ENCODE measurements at places on chromosomes 16 and 17.

DNA sequence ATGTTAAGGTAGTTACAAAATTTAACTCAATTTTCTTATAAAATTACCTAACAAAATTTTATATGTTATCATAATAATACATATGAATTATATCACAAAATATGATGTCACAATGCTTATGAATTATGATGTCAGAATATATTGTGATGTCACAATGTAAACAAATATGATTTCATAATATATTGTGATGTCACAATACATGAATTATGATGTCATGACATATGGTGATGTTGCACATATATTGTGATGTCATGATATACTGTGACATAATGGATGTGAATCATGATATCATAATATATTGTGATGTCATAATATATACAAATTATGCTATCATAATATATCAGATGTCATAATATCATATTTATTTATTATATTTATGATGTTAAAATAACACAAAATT lies 1879.9 kb downstream of the TP53TG3F start:
- no peak for DNase-seq

- DNase-seq, result no peak
Observed at GRCh38 chr16:16871196-16871595, 492.3 kb downstream of the NPIPA7 start.

DNA sequence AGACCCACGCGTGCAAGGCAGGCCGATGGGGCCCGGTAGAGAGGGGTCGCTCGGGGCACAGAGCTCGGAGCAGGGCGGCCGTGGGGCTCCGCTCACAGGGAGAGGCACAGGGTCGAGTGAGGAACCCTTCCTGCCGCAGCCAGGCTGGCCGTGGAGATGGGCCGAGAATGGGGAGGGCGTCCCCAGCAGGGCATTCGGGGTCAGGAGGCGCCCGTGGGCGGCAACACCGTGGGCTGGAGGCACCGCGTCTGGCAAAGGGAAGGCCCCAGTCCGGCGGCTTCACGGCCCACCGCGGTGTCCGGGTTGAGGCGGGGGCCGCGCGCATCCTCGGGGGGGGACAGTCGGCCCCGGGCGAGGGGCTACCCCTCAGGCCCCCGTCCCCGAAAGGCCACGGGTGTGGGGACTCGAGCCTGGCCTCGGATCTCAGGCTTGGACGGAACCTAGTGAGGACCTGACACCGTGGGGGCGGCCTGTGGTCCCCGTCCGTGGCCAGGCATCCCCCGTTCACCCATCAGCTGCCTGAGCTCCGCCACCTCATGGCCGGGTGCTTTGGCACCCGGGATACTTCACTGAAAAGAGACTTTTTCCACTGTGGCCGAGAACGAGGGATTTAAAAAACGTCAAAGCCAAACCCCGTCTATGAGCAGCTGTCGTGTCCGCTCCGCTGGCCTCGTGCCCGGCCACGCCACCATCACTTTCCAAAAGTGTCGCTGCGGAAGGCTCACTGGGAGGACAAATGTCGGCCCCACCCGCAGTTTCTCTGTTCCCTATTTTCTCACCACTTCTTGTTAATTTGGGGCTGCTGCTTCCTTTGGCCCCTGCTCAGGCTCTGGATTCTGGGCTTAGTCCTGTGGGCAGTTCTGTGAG lies 73.6 kb downstream of the METRNL start:
- no peak for DNase-seq

DNA sequence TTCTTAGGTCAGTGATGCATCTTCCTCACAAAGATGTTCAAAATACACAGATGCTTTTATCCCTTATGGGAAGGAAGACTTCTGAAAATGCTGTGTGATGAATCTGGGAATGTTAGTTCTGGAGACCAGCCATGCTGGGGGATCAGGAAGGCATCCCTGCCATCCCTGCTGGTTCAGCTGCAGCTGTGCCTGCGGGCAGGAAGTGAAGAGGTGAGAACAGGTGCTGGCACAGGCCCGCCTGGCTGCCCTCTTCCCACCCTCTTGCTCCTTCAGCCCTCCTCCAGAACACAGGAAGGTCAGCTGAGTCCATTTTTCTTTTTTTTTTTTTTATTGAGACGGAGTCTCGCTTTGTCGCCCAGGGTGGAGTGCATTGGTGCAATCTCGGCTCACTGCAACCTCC lies 15.2 kb downstream of the RAB11FIP3 start:
- DNase-seq, result no peak

- DNase-seq, result no peak
Observed at GRCh38 chr17:8402921-8403536, 5.4 kb upstream of the RNF222 start.

DNA sequence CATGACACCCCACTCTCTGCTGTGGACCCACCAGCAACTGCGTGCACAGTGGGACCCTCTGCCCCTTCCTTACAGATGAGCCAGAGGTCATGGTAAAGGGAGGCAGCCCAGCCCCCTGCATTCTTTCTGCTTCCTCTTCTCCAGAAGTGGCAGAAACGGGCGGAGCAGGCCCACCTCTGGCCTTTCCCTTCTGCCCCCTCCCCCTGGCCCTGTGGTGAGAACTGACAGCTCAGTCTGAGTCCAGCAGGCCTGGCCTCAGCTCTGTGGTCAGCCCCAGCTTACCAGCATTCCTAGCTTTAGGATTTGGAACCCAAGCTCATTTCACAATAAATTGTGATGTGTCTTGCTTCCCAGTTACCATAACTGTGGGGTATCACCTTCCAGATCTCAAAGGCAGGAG lies 4.8 kb upstream of the ANKRD11 start:
- no peak for DNase-seq

GRCh38 chr16:89360760-89361435 lies 129.5 kb downstream of the ANKRD11 start:
- no peak for DNase-seq

DNA sequence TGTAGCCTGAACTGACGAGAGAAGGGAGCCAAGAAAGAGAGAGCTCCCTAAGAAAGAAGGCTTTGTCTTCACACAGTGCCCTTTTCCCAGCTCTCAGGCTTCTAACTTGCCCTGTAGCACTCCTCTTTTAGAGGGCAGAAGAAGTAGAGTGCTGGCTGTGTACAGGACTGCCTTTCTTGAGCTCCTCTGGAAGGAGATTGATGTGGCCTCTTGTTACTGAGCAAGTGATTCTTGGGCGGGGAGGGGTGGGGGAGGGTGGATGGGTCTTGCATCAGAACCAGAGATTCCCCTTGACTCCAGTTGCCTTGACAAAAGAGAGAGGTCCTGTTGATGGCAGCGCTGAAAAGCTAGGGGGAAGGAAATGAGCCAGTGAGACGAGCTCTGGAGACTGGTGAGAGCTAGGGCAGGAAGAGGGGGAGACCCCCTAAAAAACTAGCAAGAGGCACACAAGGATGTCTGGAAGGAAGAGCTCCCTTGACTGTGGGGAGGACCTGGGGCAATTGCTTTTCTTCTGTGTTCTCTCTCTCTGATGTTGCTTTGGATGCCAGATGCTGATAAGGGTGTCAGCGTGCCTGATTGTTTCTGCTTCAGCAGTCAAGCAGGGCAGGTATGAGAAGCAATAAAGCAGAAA lies 18.4 kb downstream of the GPR179 start:
- DNase-seq, result peak; percentile 72

DNA sequence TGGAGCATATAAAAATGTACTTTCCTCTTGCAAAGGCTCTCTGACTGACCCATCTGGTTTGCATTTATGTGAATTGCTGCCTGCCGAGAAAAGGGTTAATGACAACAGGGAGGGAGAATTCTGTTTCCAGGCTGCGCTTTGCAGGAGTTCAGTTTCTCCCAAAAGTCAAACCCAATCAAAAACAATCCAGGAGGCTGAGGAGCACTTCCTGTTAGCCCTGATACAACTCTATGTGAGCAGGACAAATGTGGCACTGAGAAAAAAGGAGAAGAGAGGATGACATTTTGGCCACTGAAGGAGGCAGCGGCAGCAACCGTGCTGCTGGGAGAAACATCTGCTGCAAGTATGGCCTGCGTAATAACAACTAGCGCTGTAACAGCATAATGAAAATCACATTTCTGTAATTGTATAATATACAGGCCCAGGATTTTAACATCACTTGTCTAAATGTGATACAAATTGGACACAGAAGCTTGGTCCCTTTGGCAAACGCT lies 26.8 kb upstream of the ELAC2 start:
- DNase-seq, result no peak

- DNase-seq, result no peak
Observed at GRCh38 chr17:9204637-9205329, 183.5 kb downstream of the NTN1 start.

DNA sequence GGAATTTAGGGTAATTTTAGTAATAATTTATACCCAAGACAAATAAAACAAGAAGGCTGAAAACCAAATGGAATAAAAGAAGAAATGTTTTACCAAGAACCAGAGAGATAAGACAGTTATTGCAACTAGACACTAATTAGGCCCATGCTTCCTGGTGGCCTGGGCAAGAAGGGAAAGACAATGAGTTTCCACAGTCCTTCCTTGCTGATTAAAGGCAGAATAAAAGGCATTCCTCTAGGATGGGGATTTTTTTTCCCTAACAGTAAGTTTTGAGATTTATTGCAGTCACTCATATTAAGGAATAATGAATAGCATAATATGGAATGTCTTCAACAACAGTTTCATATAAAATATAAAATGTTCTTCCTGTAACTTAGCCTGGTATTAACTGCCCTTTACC lies 41.5 kb downstream of the TOM1L2 start:
- no peak for DNase-seq

- DNase-seq, result no peak
Observed at GRCh38 chr17:4672751-4673150, 31.2 kb downstream of the PELP1 start.

DNA sequence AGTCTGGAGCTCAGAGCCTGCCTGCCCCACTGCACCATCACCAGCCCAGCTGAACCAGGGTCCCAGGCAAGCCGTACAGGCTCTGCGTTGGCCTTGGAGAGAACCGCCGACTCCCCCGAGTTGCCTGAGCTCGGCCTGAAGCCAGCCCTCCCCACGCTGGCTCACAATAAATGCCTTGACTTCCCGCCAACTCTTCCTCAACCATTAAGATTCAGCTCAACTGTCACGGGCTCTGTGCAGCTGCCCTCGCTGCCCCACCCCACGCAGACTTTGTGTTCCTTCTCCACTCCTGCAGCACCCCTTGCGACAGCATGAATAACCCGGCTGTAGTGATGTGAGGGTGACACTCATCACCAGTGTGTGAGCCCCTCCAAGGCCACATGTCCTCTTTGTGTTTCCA lies 4.8 kb upstream of the QPRT start:
- DNase-seq, result no peak

- peak; percentile 74 for DNase-seq
Observed at GRCh38 chr17:1060991-1061390, 64.1 kb downstream of the TIMM22 start.

DNA sequence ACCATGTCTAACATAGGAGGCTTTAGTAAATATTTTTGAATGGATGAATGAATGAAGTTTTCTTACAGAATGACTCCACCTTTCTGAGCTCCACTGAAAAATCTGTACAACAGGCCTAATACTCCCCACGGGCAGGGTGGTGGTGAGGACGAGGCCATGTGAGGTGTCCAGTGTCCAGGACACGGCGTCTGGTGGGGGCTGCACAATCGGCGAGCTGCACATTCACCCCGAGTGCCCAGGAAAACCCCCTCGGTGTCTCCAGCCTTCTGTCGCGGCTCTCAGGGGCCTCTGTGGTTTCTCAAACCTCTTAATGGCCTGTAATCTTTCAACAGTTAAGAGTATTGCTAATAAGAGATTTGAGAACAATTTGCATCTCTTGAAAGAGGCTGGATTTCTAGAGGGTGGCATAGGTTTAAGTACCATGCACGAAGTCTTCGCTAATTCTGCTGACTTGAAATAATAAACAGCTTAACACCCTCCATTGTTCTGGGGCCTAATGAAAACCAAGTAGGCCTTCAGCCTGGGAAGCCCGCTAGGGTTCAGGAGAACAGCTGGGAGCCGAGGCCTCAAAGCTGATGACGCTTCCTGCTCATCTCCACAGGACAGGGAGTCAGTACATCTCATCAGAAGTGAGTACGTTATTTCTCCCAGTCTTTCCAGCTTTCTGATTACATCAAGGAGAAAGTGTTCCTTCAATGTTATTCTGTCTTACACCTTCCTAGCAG lies 304.6 kb upstream of the FOXF1 start:
- DNase-seq, result no peak

- no peak for DNase-seq
Observed at GRCh38 chr16:84827131-84827574, 7.4 kb downstream of the CRISPLD2 start.

- peak; percentile 29 for DNase-seq
Observed at GRCh38 chr17:56819431-56820145, 14.1 kb downstream of the C17orf67 start.

DNA sequence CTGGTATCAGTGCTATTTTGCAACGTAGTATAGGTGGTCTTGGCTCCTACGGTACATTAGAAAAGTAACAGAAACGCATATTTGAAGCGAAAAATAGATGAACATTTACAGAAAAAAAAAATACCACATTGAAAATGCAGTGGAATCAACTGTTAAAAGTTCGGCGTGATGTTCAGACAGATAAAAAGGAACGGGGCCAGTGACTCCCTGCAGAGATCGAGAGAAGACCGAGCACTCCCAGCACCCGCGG lies 440 bp upstream of the ZNF778 start:
- no peak for DNase-seq

GRCh38 chr17:58353389-58353825 lies 1.4 kb upstream of the SUPT4H1 start:
- DNase-seq, result no peak

DNA sequence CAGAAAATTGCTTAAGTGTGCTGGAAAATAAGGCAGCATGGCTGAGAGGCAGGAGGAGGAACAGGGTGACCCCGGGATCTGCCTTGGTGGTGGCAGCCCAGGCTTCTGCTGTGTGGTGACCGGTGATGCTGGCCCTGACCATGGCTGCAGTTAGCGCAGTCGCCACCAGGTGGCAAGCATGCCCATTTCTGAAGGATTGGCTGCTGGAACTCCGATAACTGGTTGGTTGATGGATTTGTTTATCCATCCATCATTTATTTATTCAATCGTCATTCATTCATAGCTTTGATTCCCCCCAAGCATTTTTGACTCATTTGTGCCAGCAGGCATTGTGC lies 29.1 kb upstream of the ITGA3 start:
- DNase-seq, result no peak

GRCh38 chr16:65476448-65476955 lies 354.6 kb upstream of the CDH11 start:
- no peak for DNase-seq

- no peak for DNase-seq
Observed at GRCh38 chr16:70422543-70422942, 16.4 kb downstream of the ST3GAL2 start.

DNA sequence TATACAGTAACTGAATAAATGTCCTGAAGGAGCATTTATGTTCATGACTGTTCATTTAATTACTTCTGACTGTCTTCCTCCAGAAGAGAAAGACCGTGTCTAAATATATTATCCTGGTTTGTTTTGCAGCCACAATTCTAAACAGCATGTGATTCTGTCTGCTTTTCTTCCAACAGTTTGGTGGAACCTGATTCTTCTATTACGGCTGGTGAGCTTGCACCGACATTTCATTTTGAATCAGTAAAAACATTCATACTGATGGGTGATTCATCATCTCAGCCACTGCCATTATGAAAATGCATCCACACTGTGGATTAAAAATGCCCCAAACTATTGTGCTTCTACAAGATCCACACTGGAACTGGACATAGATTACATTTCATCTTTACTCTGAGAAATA lies 16.9 kb downstream of the KNOP1 start:
- no peak for DNase-seq

GRCh38 chr17:20235747-20236146 lies 226.6 kb downstream of the SPECC1 start:
- no peak for DNase-seq
